ENCODE measurements at places on chromosomes 4 and X. TPM values are rescaled to one million over a fixed set of nuclear protein-coding genes. Genes with fewer than 3 reads are reported as not detected.

- H3K36me3 ChIP-seq, result no peaks in the 10 kb centered on the region
- no peak overlapping the region for H3K4me3 ChIP-seq
Measured at GRCh38 chr4:28082686-28083390, 1222.2 kb downstream of the STIM2 start.

- H3K36me3 ChIP-seq, result no peaks in the 10 kb centered on the region
- H3K4me3 ChIP-seq, result no peak overlapping the region
- no peaks in the 10 kb centered on the region for H3K27me3 ChIP-seq
- H3K4me1 ChIP-seq, result no peaks in the 10 kb centered on the region
- no peak for DNase-seq
Measured at GRCh38 chr4:174859904-174860303, 30.9 kb upstream of the GLRA3 start.

The MAGEA11 gene
- not detected for total RNA-seq

The KIAA1210 gene
- total RNA-seq, result 0.82 TPM

DNA sequence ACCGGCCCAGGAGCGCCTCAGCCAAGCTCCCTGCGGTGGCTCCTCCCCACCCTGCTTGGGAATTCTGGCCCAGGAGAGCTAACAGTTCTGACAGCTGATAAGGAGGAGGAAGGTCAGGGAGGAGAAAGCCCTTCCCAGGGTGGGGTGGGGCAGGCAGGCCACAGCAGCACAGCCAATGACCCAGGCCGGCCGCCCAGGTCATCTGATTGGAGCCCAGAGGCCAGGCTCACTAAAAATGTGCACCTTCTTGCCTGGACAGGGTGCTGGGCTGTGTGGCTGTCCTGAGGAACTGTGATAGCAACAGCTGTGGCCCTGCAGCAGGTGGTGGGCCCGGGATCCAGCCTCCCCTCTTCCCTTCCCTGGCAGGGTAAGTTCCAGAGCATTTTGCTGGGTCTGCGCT is 17.2 kb upstream of the SH3TC1 start:
- H3K4me3 ChIP-seq, result no peak overlapping the region
- H3K27ac ChIP-seq, result no peak overlapping the region
- H3K36me3 ChIP-seq, result no peaks in the 10 kb centered on the region

DNA sequence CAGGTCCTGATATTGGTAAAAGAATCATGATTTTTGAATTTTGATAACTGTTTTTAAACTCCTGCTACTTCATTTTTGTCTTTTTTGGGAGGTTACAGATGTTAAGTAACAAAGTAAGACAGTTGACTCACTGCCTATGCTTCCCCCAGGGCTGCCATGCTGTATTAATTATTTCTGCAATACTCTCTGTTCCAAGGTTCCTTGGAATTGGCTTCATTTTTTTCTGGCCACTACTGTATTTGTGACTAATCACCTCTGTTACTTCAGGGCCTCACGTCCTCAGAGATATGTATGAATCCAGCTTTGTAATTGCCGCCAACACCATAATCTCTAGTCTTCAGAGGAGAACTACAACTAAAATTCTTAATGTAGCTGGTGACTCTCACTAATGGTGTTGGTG is 1729.3 kb downstream of the C4orf33 start:
- H3K36me3 ChIP-seq, result no peaks in the 10 kb centered on the region
- H3K27ac ChIP-seq, result no peak overlapping the region
- no peak overlapping the region for H3K4me3 ChIP-seq
- no peaks in the 10 kb centered on the region for H3K27me3 ChIP-seq

DNA sequence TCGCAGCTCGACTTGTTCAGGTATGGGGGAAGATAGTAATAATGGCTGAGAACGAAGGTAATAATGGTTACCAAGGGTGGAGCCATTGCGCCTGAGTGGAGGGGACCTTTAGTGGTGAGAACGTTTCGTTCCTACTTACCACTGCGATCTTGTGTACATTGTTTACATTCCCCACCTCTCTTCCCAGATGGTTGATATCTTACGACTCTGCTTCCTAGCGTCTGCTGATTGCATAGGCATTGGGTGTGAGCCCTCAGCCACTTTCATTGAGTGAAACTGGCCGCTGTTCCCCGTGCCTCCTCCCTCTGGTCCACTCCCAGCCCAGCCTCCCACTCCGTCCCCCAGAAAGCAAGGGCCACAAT is 850 bp downstream of the IGBP1 start:
- H3K27ac ChIP-seq, result peak overlapping the region; percentile 99
- no peak for DNase-seq
- H3K4me3 ChIP-seq, result peak overlapping the region; percentile 97

DNA sequence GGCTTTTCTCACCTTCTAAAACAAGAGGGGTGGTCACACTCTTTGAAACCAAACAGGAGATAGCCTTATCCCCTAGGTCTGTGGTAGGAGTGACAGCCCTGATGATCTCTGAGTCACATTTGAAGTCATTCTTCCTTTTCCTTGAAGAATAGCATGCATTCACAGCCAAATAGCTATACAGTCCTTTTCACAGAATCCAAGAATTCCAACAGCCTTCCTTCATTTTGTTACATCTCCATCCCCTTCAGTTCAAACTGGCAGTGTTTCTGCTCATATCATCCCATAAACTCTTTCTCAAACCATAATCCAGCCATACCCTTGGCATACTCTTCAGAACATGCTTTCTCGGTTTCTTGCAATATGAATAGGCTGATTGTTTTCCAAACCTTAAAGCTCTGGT is 33.3 kb upstream of the TMEM184C start:
- H3K27me3 ChIP-seq, result no peaks in the 10 kb centered on the region
- DNase-seq, result no peak
- peaks cover 37% of the 10 kb centered on the region for H3K4me1 ChIP-seq
- H3K4me3 ChIP-seq, result no peak overlapping the region

The USP26 gene
- not detected for total RNA-seq

GRCh38 chr4:90357117-90357710 is 230.0 kb downstream of the CCSER1 start:
- no peaks in the 10 kb centered on the region for H3K36me3 ChIP-seq
- DNase-seq, result no peak
- H3K4me1 ChIP-seq, result peaks cover 5% of the 10 kb centered on the region
- peak overlapping the region; percentile 48 for H3K4me3 ChIP-seq

The CFAP99 gene
- total RNA-seq, result not detected

- H3K27ac ChIP-seq, result peak overlapping the region; percentile 65
- peaks cover 16% of the 10 kb centered on the region for H3K36me3 ChIP-seq
- peaks cover 42% of the 10 kb centered on the region for H3K4me1 ChIP-seq
- no peak overlapping the region for H3K4me3 ChIP-seq
Measured at GRCh38 chr4:155693015-155693663, 26.5 kb downstream of the GUCY1A1 start.

The TBC1D8B gene
- total RNA-seq, result 8.7 TPM

All from mesothelial cell of epicardium (in vitro differentiated cells).